ENCODE measurements at places on chromosomes 1 and 21.

- no peak for DNase-seq
These were observed 236.8 kb downstream of the CAMTA1 start for GRCh38 chr1:7022058-7022457.

GRCh38 chr1:234093741-234094140 lies 189.3 kb downstream of the SLC35F3 start:
- DNase-seq: no peak

DNA sequence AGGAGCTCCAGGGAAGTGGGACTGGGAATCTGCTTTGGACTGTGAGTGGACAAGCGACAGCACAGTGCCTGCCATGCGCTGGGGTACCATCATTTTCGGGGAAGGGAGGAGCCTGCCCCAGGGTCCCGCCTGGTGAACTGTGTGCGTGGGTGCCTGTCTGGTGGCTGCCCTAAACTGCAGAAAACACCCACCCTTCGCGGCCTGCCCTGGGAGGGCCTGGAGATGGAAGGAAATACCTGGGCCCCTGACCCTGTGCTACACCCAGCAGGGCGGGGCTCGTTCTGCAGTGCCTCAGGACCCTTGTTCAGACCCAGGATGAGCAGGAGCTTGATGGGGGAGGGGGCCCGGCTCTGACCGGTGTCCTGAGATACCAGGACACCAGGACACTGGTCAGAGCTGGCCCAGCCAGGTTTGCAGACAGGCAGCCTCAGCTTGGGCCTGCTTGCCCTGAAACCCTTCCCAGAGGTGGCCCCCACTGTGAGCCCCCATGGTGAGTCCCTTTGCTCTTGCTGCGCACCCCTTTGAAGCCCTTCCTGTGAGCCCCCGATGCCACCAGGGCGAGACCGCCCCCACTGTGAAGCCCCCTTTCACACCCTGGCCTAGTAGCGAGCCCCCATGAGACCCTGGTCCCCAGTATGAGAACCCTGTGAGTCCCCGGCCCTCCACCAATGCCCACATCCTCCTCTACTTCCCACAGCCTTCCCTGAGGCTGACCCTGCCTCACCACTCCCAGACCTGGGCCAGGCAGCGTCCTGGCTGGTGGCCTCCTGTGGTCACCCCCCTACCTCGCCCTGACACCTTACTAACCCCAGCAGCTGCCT lies 2.6 kb downstream of the GJC2 start:
- DNase-seq: no peak

- no peak for DNase-seq
These were observed 51.5 kb downstream of the DNAI4 start for GRCh38 chr1:66873111-66873510.

GRCh38 chr1:180533266-180533987 lies 25.3 kb upstream of the OVAAL start:
- DNase-seq: peak; percentile 51

GRCh38 chr1:10057343-10057742 lies 24.6 kb downstream of the UBE4B start:
- no peak for DNase-seq

- no peak for DNase-seq
These were observed 75.9 kb downstream of the CAMTA1 start for GRCh38 chr1:6861075-6861724.

- DNase-seq: no peak
These were observed 61.3 kb downstream of the SLC66A1 start for GRCh38 chr1:19373211-19374082.

DNA sequence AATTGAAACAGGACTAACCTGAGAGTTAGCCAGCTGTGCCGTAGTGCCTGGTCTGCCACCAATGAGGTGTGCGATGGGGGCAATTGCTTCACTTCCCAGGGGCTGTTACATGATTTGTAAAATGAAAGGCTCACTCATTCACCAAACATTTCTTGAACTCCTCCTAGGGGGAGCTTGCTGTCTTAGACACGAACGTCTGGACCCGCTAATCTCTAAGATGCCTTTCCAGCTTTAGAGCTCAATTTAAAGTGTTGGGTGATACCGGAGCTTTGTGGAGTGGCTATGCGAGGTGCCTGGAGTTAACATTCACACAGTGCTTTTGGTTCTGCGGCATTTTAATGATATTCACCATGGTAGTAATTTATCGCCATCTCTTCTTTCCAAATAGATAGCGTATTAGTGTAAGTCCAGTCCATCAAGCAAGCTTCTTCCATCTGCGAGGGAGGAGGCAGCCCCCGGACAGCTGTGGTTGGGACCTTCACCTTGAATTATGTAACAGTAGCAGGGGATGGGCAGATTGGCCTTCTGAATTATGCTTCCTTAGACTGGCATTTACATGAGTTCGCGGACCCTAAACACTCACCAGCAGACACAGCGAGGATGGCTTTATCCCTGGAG lies 179.9 kb downstream of the ADSS2 start:
- DNase-seq: no peak

- peak; percentile 84 for DNase-seq
These were observed 15.3 kb downstream of the BECN2 start for GRCh38 chr1:241972703-241973369.

GRCh38 chr1:48944811-48945210 lies 168.1 kb upstream of the BEND5 start:
- no peak for DNase-seq

DNA sequence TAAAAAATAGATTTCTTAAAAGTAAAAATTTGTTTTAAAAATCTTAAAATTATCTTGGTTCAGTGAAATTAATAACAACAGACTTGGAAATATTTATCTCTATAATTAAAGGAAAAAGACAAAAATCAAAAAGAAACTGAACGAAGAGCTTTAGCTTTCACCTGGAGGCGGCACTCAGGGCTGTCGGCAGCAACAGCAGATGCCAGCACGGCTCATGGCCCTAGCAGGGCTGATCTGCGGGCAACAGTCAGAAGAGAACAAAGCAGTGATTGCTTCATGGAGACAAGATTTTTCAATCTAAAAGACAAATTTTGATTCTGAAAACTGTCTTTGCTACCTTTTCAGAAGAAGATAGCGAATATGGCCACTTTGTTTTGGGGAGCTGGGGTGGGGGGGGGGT lies 22.6 kb downstream of the UBE2G2 start:
- no peak for DNase-seq

- no peak for DNase-seq
These were observed 33.5 kb downstream of the ZMYM1 start for GRCh38 chr1:35112668-35113067.

- DNase-seq: no peak
These were observed 44.1 kb downstream of the CRB1 start for GRCh38 chr1:197312163-197312562.

DNA sequence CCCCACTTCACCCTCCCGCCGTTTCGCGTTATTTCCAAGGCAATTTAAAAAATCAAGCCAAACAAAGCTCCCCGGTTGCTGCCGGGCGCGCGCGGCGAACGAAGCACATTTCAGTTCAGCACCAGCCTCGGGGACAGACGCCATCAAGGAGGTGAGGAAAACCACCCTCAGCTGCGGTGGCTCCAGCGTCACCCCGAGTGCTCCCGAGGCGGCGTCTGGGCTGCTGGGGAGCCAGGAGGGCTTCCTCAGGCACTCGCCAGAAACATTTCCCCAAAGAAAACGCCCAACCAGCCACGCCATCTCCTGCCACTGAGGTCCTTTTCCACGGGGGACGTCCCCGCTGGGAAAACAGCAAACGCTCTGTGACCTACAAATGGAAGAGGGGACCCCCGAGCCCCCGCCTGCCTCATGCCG lies 623 bp downstream of the GNG4 start:
- DNase-seq: peak; percentile 19

DNA sequence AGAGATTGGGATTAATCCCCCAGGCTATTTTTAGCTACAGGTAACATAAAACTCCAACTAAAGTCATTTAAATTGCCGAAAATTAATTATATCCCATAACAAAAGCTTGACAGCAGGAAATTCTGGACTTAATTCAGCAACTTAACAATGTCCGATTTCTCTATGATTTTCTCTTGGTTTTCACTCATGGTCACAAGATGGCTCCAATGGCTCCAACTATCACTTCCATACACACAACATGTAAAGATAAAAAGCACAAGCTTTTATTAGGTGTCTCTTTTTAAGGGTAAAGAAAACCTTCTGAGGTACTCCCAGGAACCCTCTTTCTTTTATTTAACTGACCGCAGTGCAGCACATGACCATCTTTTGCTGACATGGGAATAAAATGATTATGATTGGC lies 363.5 kb upstream of the PTBP2 start:
- no peak for DNase-seq

GRCh38 chr1:221747839-221748238 lies 6.0 kb upstream of the DUSP10 start:
- DNase-seq: no peak

DNA sequence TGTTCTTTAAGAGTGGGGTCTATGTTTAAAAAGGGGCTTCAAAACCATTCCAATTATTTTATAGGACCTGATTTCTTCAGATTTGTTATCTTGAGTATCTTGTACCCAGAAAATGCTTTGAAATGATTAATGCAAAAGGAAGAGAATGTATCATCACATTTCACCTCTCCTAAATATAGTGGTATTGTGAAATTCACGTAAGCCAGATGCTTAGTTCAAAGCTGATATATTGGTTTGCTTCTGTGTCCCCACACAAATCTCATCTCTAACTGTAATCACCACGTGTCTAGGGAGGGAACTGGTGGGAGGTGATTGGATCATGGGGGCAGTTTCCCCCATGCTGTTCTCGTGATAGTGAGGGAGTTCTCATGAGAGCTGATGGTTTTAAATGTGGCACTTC lies 8.5 kb downstream of the SOAT1 start:
- no peak for DNase-seq

DNA sequence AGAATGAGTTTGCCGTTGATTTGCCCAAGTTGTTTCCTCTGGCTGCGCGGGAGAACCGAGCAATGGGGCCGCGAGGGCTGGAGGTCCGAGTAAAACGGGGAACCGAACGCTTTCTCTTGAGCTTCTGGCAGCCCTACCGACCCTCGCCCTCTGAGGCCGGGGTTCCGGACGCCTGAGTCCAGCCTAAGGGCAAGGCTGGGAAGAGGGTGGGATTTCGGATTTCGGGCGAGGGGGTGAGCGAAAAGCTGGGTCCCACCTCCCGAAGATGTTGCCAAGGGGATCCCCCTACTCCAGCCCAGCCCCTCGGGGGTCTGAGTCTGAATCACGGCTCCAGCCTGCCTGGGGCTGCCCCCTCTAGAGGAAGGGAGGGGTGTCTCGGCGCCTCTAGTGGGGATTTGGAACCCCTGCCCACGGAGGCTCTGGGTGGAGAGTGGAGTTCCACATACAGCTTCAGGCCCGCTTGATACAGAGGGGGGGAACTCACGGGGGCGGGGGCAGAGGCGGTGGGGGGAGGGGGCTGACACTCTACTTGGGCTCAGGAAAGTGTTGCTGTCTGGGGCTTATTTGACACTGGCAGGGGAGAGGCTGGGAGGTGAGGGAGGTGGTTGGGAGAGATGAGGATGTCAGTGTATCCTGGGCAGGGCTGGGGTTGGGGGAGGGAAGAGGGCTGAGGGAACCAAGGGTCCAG lies 617 bp downstream of the KIRREL1 start:
- no peak for DNase-seq

GRCh38 chr1:213987927-213988506 lies at the start of gene PROX1:
Gene PROX1, plus strand, starts transcription at chr1:213987973. Its CDS starts 8,563 bp downstream, at chr1:213996536.
- peak; percentile 93 for DNase-seq

DNA sequence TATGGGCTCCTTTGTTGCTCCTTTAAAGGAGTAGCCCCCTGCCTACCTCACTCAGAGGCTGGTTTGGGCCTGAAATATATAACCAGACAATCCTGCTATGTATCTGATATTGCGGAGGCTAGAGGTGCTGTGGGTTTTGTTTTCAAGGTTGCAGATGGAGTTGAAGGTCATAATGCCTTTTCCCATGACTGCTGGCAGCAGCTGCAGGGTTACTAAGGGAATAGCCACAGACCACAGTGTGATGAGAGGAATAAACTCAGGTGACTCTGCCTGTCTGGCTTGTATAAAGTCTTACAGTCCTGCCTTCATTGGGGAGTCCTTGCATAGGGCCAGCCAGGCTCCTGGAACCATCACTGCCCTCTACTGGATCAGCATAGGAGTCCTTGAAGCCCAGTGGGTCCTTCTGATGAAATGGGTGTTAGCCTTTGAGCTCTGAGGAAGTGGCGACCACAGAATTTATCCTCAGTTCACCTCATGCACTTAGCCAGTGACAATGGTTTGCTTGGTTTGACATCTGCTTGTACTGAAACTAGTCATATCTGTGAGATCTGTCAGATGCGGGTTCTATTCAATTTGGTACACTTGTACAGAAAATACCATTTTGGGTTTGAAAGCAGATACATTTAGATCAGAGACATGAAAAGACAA lies 174.4 kb upstream of the HMCN1 start:
- peak; percentile 2 for DNase-seq

DNA sequence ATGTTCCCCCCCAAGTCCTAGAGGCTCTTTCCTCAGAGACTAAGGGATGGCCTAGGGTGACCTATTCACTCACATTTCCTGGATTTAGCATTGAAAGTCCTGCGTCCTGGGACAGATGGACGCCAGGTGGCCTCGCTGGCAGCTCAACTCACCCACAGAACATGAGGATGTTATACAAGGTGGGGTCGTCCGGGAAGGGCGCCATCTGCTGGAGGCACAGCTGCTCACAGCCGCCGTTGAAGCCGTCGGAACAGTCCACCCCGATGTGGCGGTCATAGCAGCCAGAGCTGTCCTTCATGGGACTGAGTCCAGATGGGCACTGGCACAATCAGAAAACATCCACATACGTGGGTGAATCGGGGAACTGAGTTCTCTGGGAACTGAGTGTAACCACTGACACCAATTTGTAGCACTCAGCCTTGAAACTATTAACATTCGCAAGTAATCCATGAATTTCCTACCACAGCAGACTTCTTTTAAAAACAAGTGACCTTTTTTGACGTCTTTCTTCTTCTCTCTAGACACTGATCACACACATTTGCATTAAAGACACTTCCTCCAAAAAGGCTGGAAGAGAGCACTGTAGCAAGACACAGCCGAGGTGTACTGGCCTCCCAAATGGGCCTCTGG lies 215.4 kb downstream of the ASTN1 start:
- peak; percentile 48 for DNase-seq

- no peak for DNase-seq
These were observed 102.9 kb upstream of the TLR5 start for GRCh38 chr1:223245983-223246382.

GRCh38 chr1:55631509-55631908 lies 416.3 kb upstream of the USP24 start:
- DNase-seq: no peak

DNA sequence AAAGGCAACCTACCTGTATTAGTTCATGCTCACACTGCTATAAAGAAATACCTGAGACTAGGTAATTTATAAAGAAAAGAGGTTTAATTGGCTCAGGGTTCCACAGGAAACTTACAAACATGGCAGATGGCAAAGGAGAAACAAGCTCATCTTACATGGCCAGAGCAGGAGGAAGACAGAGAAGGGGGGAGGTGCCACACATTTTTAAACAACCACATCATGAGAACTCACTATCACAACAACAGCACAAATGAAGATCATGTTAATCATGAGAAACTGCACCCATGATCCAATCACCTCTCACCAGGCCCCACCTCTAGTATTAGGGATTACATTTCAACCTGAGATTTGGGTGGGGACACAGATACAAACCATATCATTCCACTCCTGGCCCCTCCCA lies 90.6 kb upstream of the KCTD3 start:
- no peak for DNase-seq

GRCh38 chr1:11238311-11238710 lies 24.0 kb downstream of the MTOR start:
- no peak for DNase-seq

All from SK-N-DZ (cell line).